ENCODE measurements at places on chromosomes 7 and 10.

DNA sequence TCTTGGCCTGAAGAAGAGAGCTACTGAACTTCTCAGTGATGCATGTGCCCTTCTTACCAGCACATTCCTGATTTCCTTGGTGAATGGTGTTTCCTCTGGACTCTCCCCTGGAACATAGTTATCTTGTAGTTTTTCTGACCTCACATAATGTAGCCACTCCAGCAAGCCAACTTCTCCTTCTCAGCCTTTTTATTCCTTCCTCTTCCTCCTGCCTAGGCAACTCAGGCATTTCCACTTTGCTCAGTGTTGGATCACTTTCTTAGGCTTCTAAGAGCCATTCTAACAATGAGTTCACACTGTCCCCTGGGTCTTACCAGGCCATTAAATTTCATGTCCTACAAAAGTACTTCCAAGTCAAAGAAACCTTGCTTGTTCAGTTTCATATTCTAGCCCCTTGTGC lies 3.6 kb upstream of the PTTG1IP2 start:
- DNase-seq = no peak

GRCh38 chr7:8165150-8165549 lies 96.8 kb downstream of the ICA1 start:
- DNase-seq = no peak

DNA sequence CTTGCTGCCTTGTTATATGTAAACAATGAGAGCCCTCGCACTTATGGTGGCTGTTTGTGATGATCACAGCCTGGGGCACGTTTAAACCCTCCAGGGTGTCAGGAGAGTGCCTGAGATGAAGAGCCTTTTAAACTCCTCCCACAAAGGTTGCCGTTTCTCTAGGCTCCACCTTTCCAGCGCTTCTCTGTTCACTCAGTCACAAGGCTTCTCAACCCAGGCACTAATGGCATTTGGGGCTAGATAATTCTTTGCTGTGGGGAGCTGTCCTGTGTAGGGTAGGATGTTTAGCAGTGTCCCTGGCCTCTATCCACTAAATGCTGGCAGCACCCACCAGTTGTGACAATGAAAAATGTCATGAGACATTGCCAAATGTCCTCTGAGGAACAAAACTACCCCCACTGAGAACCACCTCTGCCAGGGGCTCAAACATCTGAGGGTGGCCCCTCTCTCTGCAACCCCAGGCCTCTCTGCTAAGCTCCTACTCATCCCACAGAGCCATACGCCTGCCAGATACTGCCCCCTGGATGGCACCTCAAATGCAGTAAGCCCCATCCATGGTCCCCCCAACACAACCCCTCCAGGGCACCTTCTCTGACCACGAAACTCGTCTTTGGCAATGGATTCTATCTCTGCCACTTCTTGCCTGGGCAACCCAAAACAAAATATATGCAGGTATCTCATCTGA lies 144.3 kb upstream of the ZMIZ1 start:
- DNase-seq = no peak

- DNase-seq = no peak
Measured at GRCh38 chr7:11478426-11478825, 353.6 kb downstream of the THSD7A start.

- no peak for DNase-seq
Measured at GRCh38 chr10:108003576-108003975, 839.1 kb upstream of the SORCS1 start.

GRCh38 chr7:20350518-20350951 lies 19.8 kb downstream of the ITGB8 start:
- no peak for DNase-seq

DNA sequence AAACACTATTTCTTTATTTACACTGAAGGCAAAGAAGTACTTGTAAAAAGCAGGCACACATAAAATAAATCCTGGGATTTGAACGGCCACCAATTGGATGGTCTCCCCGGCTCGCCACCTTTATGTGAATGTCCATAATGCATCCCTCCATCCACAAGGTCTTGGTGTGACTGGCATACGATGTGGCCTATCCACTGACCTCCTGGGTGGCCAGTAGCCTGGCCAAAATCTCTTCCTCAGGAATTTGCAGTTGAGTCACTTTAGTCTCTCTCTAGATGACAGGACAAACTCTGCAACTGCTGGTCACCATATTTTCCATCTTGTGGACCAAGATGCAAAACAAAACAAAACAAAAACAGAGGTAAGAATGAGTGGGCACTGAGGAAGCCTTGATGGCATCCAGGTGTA lies 39.1 kb downstream of the CDK1 start:
- DNase-seq = no peak

DNA sequence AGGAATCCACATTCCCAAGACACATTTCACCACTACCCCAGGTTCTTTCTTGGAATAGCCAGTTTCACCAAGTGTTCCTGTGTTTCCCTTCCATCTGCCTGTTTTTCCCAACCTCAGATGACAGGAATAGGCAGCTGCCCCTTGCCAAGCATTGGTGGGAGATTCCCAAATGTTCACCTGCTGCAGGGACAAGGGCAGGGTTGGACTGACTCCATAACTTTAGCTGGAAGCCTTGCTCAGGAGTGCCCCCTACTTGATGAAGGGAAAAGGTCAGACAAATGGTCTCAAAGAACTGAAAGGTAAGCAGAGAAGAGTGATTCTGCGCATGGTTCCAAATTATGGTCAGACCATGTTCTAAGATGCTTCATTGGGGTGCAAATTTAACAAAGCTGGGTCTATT lies 45.1 kb upstream of the LYZL1 start:
- DNase-seq = no peak

DNA sequence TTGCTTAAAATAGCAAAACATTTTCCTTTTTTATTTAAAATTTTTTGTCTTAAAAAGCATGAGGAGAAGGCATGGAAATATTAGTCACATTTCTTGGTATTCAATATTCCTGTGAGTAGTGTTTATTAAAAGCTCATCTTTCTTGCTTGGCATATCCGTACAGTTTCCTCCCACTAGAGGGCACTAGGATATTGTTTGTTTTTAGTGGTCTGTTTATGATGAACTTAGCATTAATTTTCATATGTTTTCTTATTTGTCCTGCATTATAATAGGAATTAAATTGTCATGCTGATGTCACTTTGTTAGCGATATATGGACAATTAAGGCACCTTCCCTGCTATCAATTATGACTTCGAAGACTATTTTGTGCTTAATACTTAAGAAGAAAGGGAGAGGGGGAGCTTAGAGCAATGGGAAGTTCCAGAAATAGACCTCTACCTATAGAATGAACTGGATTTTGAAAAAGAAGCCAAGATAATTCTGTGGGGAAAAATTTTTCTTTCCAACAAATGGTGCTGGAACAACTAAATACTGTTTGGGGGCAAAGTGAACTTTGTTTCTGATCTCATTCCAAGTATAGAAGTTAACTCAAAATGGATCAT lies 91.0 kb upstream of the STRIP2 start:
- no peak for DNase-seq

- DNase-seq = no peak
Measured at GRCh38 chr10:46327685-46328084, 40.9 kb downstream of the ANTXRL start.

Measured in CD4-positive, alpha-beta T cell treated with Interferon gamma for 1 hour (primary cell).